ENCODE measurements at places on chromosomes 2 and 18. TPM values are rescaled to one million over a fixed set of nuclear protein-coding genes. Genes with fewer than 3 reads are reported as not detected.

DNA sequence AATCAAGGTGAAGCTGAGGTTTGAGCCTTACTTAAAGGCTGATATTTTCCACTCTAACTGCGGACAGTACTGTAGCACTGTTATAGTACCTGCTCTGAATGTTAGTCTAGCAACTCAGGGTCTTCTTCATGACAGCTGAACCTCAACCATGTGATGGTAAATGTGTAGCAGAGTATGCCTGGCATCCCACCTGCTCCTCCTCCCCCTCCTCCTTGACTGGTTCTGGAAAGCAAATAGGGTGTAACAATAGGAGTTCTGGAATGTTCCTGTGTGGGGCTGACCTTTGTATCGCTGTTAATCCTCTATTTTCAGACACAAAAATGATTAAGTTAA, 447 bp upstream of the CCL20 start:
- DNase-seq, result no peak

GRCh38 chr2:43482961-43483360, 112.9 kb downstream of the THADA start:
- peak; percentile 55 for DNase-seq

DNA sequence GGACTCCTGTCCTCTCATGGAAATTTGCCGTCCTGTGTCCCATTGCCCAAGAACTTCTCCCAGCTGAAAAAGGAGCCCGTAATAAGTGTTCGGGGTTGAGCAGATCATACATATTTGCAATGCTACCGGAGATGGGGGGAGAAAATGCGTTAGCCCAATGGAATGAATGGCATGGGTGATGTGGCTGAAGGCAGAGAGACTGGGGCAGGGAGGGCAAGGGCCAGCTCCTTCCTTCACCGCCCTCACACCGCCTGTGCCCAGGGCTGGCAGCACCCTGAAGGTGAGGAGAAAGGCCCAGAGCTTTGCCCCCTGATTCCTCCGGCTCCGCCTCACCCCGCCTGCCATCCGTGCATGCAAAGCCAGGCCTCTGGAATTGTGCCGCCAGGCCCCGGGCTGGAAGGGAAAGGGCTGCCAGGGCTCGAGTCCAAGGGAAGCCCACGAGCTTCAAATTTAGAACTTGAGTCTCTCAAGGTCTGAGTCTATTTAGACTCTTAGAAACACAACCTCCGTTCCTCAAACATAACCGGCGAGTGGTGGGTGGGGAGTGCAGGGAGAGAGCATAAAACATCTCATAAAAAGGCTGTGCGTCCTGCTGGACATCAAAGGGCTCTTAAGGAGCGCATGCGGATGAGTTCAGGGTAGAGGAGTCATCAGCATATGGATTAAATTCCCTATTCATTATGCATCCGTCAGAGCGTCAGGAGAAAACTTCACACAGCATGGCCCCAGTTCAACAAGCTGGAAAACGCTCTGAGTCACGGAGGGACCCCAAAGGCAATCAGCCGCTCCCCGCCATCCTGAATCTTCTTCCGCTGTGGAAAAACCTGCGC, 121.7 kb upstream of the GLI2 start:
- DNase-seq, result peak; percentile 67

Gene ACOXL
- not detected for total RNA-seq

DNA sequence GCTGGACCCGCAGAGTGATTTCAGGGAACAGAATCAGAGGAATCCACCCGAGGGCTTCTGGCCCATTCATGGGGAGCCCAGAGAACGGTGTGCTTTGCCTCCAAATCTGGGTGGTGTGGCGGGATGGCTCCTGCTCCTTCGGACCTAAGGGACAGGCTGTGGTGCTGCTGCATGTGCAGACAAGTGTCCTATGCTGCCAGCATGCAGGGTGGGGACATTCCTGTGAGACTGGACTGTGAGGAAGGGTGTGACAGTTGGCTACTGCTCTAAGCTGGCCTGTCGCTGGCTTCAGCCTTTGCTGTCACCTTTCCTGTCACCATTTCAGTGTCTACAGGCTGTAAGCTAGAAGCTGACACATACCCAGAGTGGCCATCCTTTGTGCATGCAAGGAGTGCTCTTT, 2.9 kb upstream of the SLC4A3 start:
- peak; percentile 51 for DNase-seq

GRCh38 chr2:223949241-223949840, 4.2 kb upstream of the WDFY1 start:
- DNase-seq, result no peak

Gene DCDC2C
- total RNA-seq, result not detected

DNA sequence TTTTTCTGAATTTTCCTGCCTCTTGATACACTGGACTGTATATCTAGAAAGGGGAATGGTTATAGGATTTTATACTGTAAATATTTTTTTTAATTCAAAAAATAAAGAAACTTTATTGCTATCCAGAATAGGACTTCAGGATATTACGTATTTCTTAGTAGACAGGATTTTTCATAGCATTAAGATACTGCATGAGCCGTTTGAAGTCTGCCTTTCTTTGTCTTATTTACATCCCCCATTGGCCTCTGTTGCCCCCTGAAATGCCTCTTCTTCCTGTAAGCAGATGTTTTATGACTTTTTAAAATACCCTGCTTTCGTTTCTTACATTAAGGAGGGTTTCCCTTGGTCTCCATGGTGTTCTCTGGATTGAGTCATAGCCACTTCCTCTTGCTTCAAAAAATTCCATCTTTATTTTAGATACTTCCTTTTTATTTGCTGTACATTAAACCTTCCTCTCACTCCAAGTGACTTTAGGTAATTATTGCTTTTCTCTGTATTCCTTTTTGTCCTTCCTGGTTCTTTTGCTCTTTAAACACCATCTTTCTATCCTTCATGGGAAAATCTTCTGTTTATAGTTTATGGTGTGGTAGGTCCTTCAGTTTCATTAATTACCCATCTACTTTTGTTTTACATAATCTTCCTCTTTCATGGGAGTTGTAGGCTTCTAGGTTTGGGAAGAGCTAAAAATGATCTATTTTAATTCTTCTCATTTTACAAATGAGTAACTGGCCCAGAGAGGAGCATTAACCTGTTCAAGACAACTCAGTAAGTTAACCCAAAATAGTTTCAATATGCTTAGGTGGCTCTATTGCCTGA, 72.6 kb downstream of the ZNF532 start:
- DNase-seq, result peak; percentile 12

Gene VIT
- total RNA-seq, result not detected

DNA sequence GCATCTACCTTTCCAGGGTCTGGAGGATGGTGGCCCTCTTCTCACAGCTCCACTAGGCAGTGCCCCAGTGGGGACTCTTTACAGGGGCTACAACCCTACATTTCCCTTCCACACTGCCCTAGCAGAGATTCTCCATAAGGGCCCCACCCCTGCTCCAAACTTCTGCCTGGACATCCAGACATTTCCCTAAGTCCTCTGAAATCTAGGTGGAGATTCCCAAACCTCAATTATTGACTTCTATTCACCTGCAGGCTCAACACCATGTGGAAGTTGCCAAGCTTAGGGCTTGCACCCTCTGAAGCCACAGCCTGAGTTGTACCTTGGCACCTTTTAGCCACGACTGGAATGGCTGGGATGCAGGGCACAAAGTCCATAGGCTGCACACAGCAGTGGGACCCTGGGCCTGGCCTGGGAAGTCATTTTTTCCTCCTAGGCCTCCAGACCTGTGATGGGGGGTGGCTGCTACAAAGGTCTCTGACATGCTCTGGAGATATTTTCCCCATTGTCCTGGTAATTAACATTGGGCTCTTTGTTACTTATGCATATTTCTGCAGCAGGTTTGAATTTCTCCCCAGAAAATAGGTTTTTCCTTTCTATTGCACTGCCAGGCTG, 53.7 kb upstream of the ST3GAL5 start:
- DNase-seq, result no peak

Gene SERPINB12
- 0.68 TPM for total RNA-seq

- DNase-seq, result no peak
These were observed 140.9 kb downstream of the MCFD2 start for GRCh38 chr2:46774499-46775228.

DNA sequence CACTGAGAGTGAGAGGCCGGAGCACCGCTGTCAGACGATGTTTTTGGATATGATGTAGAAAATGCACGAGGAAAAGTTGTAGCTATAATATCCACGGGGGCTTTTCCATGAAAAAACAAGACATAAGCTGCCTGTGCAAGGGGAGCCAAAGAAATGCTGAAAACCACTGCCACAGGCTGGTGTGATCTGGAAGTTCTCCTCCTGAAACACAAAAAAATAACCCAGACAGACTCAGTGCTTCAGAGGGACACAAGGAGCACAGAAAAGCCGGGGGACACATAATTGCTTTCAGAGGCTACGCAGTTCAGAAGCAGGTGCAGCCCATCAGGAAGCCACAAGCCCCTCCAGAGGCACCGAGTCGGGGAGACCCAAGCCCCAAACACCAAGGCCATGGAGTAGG, 98.2 kb downstream of the ZNF516 start:
- DNase-seq, result no peak

Gene CROCC2
- 0.05 TPM for total RNA-seq

DNA sequence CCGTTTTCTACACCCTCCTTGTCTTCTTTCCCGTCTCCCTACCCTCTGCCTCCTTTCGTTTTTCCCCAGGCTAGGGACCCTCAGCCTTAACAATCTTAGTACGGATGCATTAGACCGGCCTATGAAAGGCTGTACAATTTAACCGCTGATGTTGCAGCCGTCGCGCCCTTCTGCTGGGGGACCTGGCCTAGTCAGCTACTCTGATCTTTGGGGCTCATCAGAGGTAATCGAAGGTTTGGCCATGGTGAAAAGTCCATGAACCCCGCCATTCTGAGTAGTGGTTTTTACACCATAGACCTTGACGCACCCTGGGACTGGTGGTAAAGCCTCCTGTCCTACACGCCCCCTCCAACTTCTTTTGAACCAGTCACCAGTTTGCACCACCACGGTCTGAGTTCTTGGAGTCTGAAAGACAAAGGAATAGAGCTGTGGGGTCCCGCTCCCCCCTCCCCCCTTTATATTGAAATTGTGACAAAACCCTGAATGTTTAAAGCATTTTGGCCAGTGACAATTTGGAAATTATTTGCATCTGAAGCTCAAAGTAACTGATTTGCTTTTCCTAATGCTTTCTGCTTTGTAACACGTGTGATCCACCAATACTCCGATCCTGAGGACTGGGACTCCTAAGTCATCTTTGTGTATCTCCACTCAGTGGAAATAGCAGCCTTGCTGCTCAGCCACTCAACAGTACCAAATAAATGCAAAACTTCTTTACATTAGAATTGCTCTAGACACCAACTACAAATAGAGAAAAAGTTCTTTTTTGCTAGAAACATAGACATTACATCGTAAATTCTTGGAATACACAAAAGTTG, 642 bp upstream of the SRSF7 start:
- DNase-seq, result no peak

Gene HOXD11
- total RNA-seq, result not detected

Gene MEP1B
- 0.08 TPM for total RNA-seq

Gene KIF5C
- 0.16 TPM for total RNA-seq

Gene CCDC141
- total RNA-seq, result 32.4 TPM

DNA sequence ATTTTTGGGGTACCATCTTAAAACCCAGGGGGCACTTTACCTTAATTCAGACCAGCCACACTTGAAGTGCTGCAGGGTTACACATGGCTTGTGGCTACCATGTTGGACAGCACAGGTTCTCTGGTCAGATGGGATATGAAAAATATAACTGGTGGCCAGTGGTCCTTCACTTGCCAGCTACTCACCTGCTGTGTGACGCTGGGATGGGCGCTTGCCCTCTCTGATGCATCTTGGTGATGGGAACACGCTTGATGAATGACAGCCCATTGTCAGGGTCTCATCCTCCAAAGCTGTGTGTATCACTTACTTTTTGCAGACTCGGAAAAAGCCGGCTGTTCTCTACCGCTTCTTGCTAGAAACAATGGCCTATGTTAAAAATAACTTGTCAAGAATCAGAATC, 22.5 kb downstream of the HJURP start:
- no peak for DNase-seq

Gene CYRIA
- 7.6 TPM for total RNA-seq

- no peak for DNase-seq
These were observed 176.0 kb downstream of the THADA start for GRCh38 chr2:43419876-43420275.

- DNase-seq, result peak; percentile 33
These were observed 1.3 kb downstream of the TANC1 start for GRCh38 chr2:158969715-158970240.

Gene POU3F3
- total RNA-seq, result not detected

DNA sequence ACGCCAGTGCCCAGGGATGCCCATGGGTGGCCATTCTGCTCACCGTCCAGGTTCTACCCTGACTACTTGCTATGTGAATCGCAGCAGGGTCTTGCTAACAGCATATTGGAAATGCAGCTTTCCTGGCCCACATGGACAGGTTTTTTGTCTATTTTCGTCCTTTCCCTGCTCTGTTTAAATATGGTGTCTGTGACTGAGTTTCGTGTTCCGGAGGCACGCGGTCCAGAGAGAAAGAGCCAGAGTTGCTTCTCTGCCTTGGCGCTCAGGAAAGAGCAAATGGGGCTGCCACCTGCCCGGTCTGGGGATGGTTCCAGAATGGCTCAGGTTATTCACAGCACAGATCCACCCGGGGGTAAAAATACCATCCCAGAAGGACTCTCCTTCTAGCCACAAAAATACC, 456.2 kb downstream of the BCL11A start:
- peak; percentile 10 for DNase-seq

DNA sequence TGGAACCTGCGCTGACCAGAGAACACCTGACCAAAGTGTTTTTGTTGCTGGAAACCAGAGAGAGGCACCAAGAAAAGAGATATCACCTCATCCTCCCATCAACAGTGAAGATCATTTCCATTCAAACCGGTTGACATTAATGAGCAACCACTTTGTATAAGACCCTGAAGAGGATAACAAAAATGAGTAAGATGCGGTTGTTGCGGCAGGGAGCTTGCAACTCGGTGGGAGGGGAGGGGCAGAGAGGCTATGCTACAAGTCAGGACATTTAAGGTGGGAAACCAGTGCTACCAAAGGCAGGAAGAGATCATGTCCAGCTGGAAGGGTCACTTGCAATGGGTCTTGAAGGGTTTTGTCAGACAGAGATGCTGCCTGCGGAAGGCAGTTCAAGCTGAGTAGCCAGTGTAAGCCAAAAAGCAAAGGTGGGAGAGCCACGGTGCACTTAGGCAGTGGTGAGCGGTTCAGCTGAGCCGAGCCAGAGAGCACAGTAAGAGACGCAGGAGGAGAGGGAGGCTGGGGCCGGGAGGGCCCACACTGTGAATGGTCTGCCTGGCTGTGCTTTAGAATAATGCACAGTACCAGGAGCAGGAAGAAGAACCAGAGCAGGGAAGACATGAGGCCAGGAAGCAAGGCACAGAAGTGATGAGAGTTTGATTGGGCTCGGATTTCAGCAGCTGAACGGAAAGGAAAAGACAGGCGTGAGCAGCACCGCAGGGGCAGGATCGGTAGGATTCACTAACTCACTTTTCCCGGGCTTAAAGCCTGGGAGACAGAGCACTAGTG, 24.4 kb upstream of the DTNB start:
- DNase-seq, result peak; percentile 20

- DNase-seq, result no peak
These were observed 1387.7 kb downstream of the SUCLG1 start for GRCh38 chr2:83071352-83071751.

- DNase-seq, result no peak
These were observed 194.3 kb upstream of the TWIST2 start for GRCh38 chr2:238653431-238654109.

DNA sequence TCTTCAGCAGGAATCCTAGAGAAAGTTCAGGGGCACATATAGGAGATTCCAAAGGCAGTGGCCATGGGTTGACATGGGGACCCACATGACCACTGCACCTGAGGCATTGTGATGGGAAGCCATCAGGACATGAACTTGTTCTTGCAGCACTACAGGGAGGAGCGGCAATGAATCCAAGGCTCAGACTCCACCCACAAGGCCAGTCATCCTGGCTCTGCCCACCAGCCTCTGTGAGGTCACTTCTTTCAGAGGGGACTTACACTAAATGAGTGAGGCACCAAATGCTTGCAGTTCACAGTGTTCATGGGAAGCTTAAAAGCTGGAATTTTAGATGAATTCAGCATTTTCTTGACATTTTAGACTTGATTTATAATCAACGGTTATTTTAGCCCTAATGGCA, 254.2 kb downstream of the SETBP1 start:
- DNase-seq, result no peak

Measured in myocyte (in vitro differentiated cells).